ENCODE measurements at places on chromosomes 16 and 17. TPM values are rescaled to one million over a fixed set of nuclear protein-coding genes. Genes with fewer than 3 reads are reported as not detected.

DNA sequence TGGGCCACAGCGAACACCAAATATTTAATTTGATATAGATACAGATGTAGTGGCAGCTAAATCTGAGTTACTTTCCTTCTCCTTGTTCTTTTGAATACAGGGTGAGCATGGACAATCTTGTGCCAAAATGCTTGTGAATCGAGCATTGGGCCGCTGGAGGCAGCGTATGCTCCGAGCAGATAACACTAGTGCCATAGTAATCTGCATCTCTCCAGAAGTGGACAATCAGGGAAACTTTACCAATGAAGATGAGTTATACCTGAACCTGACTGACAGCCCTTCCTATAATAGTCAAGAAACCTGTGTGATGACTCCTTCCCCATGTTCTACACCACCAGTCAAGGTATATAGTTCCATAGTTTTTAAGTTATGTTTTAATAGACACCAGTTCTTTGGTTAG lies 21.2 kb upstream of the BCAS3 start:
- DNase-seq, result no peak

Gene CCL7
- not detected for total RNA-seq

- no peak for DNase-seq
Observed at GRCh38 chr17:27651411-27652345, 20.7 kb downstream of the LGALS9 start.

DNA sequence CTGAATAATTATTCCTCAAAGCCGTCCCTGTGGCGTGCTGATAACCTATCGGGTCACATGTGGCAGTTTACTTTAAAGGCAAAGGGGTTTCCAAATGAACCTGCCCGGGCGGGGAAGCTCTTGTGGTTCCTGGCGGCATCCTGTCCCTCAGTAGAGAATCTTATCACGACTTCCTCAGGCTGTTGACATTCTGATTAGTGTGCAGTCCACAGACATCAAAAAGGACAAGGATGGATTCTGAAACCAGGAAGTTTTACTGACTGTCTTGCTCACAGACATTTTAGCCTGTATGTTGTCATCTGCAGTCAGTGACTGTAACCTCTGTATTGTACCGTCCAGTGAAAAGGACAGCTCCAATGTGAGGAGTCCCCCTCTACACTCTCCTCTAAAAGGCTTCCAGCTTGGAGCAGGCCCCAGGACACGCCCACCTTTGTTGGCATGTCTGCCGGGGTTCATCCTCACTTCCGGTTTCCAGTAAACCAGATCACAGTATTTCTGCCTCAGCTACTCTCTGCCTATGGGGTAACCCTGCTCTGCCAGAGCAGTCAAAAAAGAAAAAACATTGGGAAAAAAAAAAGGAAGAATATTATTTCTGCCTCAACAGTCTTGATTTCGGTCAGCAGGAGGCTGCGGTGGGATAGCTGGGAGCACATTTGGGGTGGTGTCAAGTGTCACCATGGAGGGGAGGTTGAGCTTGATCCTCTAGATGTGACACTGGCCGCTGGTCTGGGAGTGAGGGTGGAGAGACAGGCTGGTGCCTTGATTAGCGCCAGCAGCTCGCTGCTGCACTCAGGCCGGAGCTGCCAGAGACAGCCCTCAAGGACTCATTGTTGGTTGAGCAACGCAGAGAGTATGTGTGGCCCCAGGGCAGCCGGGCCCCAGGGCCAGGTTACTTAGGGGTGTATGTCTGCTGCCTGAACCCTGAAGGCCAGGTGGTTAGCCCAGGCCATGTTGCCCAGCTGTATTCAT lies 89.0 kb upstream of the DNAH17 start:
- DNase-seq, result no peak

Gene RND2
- 0.96 TPM for total RNA-seq

Gene NPIPB2
- total RNA-seq, result 4.9 TPM

Gene IL32
- total RNA-seq, result 621 TPM

GRCh38 chr17:77619326-77619725 lies 339.2 kb upstream of the TNRC6C start:
- DNase-seq, result no peak

DNA sequence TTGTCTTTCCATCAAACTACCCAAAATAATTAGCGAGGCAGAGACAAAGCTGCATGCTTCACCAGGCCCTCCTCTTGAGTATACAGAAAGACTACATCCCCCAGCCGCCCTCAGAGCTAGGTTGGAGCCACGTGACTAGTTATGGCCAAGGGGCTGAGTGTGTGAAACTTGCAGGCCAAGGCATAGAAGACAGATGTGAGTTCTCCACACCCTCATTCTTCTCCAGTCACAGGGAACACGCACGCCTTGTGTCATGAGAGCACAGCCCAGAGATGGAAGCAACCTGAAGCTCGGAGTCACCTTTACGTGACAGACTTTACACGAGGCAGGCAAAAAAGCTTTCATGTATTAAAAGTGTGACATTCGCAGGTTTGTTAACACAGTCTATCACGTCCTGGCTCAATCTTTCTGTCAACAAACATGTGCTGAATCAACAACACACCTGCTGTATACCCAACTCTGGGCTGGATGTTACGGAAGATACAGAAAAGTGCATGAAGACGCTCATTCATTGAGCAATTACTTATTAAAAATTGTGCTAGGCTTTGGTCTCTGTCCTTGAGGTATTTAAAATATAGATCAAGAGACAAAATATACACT lies 38.3 kb downstream of the STX8 start:
- DNase-seq, result no peak

GRCh38 chr17:47287639-47288038 lies 34.0 kb downstream of the ITGB3 start:
- no peak for DNase-seq

DNA sequence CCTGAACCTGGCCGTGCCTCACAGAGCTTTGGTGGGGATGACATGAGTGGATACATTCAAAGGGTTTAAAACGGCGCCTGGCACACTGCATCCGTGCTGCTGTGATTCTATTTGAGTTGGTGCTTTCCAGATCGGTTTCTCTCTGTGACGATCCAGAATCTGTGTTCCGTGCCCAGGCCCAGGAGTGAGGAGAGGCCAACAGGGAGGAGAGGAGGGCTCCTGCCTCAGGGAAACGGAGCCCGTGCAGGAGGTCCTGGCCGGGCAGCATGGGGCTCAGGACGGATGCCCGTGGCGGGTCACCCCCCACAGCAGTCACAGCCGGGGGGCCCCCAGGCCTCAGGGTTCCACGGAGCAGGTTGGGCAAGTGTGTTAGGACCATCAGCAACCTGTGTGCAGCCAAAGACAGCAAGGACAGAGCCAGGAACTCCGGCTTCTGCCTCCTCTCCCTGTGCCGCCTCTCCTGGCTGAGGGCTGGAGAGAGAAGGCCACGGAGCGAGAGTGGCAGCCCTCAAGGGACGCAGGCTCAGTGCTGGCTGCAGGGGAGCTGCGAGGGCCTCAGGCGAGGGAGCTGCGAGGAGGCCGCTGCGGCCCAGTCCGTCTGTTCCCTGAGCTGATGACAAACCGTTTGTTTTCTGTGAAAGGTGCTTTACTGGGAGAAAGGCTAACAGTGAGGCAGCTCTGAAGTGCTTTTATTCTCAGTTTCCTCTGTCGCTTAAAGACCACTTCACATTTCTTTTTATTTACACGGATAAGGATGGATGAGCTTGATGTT lies 99.3 kb downstream of the METRNL start:
- DNase-seq, result no peak

- no peak for DNase-seq
Observed at GRCh38 chr16:86734543-86735460, 156.5 kb downstream of the FOXL1 start.

DNA sequence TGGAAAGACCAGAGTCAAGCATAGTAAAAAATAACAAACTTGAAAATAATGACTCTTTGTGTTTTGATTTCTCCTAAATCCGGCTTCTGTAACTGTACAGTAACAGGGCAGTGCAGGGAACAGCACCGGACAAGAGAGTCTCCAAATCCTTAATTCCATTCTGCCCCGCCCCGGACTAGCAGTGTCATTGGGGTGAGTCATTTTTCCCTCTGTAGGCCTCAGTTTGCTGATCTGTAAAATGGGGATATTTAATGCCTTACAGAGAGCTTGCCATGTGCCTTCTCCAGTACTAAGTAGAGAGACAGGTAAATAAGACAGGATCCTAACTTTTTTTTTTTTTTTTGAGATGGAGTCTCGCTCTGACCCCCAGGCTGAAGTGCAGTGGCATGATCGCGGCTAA lies 83.6 kb upstream of the TBC1D3K start:
- no peak for DNase-seq

Gene SMTNL2
- total RNA-seq, result 0.14 TPM

DNA sequence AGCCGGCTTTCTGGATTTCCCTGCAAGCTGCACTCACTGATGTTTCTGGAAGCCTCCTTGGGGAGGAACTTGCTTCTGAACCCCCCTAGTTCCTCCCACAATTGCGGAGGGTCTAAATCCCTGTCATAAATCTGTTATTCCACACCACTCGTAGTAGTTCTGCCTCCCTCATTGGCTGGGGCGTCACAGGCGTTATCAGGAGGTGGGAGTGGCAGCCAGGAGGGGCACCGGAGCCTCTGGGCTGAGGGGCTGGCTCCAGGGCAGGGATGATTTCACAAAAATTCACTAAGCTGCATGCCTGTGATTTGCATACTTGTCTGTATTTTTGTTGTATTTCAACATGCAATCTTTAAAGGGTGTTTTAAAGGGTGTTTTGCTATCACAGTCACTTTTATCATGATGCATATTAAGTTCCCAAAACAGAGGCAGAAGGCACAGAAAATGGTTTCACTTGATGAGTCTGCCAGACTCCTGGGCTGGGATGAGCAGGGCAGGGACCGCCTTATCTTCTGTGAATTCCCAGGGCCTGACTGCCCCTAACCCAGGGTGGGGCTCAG lies 176.2 kb upstream of the FOXF1 start:
- no peak for DNase-seq

Gene STUB1
- total RNA-seq, result 133 TPM
